ENCODE measurements at places on chromosomes 7 and 10. TPM values are rescaled to one million over a fixed set of nuclear protein-coding genes. Genes with fewer than 3 reads are reported as not detected.

GSTO2 gene
- total RNA-seq, result 5.9 TPM

- no peak for DNase-seq
Observed at GRCh38 chr7:155341463-155341983, 43.8 kb downstream of the INSIG1 start.

PRLHR gene
- not detected for total RNA-seq

GRCh38 chr7:408751-409311, 110.8 kb downstream of the PDGFA start:
- no peak for DNase-seq

TSPAN13 gene
- 82.0 TPM for total RNA-seq

GRCh38 chr10:123250640-123251039, 96.4 kb downstream of the BUB3 start:
- DNase-seq, result no peak

CPA2 gene
- total RNA-seq, result not detected

AS3MT gene
- total RNA-seq, result 1.4 TPM

DNA sequence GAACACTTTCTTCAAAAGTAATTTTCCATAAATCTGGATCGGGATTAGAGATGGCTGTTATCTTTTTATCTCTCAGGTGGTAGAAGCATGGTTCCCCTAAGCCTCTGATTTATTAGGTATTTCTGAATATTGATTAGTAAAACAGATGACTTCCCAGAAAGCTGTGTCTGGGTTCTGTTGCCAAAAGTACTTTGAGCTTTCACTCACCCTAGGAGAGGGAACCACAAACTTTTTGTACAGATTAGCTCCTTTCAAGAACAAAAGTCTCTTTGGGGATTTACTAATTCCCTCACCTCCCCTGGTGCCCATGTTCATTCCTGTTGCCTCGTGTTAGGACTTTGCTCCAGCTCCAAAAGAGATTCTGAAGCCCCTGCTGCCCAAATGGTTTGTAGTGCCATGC, 46.7 kb upstream of the STRIP2 start:
- DNase-seq, result no peak

- no peak for DNase-seq
Observed at GRCh38 chr10:112471878-112472487, 25.0 kb downstream of the VTI1A start.

DNA sequence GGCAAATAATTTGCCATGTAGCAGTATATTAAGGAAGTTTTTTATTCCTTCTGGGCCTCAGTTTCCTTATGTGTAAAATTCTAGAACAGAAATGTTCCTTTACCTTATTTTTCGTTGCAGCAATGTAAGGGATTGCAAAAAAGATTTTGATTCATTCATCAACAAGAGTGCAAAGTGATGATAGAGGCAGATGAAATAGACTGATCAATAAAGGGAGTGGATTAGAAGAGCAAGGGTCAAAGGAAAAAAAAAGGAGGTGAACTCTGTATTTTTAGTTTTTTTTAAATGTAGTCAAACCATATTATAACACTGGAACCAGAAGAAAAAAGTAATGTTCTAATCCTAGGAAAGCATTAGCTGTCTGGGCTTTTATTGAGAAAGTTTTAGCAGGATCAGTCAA, 14.7 kb downstream of the TPST1 start:
- no peak for DNase-seq

PHKG1 gene
- total RNA-seq, result not detected

DNA sequence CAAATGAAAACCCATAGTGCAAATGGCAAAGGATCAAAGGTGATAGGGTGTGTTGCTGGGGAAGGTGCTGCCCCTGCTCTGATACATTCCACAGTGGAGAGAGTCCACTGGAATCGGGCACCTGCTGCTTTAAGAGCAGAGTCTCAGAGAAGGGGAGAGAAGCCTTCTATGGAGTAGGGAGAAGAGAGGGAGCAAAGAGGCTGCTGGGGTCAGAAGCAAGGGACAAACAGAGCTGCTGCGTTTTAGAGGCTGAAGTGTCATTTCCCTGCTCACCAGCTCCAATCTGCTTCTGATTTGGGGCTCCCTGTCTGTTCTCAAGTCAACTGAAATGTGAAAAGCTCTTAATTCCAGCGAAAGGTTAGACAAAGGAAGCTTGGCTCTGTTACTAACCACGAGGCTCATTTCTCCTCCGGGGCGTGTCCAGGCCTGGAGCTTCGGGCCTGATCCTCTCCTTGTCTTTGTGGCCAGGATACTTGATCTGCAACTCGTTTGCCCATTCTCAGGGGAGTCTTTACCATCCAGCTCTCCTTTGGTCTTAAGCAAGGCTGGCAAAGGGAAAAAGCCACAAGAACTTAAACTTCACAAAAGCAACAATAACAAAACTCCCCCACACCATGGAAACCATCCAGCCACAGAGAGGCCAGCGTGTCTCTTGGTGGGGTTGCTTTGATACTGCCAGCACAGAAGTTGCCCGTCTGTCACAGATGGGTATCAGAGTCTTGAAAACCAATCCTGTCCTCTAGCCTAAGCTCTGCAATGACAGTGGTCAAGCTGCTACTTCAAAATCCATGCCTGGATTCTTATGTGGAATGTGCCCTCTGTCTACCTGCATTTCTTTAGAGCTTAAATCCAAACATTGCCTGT, 692.6 kb downstream of the SUGCT start:
- DNase-seq, result no peak

DNA sequence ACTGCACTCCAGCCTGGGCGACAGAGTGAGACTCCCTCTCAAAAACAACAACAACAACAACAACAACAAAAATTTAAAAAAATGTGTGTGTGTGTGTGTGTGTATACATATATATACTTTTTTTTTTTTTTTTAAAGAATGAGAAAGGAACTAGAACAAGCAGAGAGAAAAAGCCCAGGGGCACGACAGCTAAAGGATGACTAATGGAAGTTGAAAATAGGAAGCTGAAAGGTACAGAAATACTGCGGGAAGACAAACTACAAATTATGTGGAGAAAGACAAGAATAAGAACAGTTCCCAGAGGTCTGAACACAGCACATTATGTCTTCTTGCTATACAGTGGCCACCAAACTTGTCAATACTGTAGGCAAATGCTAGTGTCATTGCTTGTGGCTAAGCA, 141.9 kb upstream of the PRSS1 start:
- DNase-seq, result no peak

- DNase-seq, result peak; percentile 70
Observed at GRCh38 chr10:125060826-125061556, 99.4 kb downstream of the CTBP2 start.

GRCh38 chr10:102262744-102263370, 17.5 kb downstream of the GBF1 start:
- no peak for DNase-seq

GRCh38 chr10:74058658-74059057, 60.7 kb downstream of the VCL start:
- DNase-seq, result no peak

DNA sequence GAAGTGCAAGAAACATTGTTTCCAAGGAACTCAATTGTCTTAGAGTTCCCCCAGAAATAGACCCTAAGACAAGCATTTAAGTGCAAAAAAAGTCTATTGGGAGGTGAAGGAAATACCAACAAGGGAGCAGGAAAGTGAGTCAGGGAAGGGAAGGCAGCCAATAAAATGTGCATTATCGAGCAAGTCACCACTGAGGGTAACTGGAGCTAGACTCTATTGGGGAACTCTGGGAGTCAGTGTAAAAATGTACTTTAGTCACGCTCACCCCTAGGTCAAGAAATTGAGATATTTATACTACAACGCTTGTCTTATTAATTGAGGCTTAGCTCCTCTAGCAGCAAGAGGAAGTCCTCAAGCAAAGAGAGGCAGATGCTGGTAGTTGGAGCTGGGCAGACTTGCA, 137.7 kb downstream of the RTKN2 start:
- DNase-seq, result no peak

RET gene
- 0.28 TPM for total RNA-seq

IKZF1 gene
- total RNA-seq, result 3.1 TPM

- DNase-seq, result no peak
Observed at GRCh38 chr10:69483963-69484362, 32.7 kb downstream of the TSPAN15 start.

DNA sequence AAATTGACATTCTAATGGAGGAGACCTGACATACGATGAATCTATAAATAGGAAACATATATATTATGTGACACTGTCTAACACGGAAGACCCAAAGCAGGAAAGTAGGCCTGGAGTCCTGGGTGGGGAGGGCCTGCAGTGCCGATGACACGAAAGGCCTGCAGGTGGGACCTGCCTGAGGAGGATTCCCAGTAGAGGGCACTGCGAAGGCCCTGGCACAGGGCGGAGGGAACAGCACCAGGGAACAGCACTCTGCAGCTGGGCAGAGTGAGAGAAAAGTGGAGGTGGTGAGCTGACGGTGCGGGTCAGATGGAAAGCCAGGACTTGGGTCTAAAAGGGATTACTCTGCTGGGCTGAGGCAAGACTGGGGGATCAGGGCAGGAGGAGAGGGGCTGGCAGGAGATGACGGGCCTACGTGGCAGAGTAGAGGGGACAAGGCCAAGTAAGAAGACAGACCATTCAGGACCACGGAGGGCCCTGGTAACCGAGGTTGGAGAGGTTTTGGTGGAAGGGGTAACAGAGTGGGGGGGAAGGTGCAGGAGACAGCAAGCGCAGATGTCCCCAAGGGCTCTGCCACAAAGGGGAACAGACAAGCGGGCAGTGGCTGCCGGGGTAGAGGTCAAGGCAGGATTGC, 8.1 kb downstream of the ZNF746 start:
- DNase-seq, result no peak

All from endothelial cell (in vitro differentiated cells).